Activated CD8-positive, alpha-beta memory T cell treated with anti-CD3 and anti-CD28 coated beads, Interleukin-2, amount 10 ng/mL, durations not matched to agents 7 days and 5 days (primary cell): ENCODE measurements at places on chromosomes 7 and 10. TPM values are rescaled to one million over a fixed set of nuclear protein-coding genes. Genes with fewer than 3 reads are reported as not detected.

GRCh38 chr7:101631224-101631714 is 2.2 kb upstream of the MYL10 start:
- no peak for DNase-seq

- DNase-seq: peak; percentile 48
These were observed 551 bp downstream of the IFIT1 start for GRCh38 chr10:89392974-89393373.

GRCh38 chr7:33300131-33300530 is 170.8 kb downstream of the BBS9 start:
- no peak for DNase-seq

DNA sequence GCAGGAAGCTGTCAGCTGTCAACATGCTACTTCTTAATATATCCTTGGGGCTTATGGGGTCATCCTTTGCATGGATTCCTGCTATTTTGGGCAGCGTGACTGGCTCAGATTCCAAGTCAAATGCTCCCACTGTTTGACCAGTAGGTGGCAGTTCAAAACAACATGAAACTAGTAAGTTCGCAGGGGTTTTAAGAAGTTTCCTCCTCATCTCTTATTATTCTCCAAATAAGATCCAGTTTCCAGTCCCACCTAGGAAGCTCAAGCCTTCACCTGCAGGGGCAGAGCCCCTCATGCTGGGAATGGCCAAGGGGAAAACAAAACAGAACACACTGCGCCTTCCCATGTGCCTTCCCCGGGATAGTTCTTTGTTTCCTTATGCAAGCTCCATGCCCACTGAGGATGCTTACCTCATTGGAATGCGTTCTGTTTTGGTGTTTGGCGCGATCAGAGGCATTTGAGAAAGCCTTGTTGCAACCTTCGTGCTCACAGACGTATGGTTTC is 259.8 kb downstream of the GLI3 start:
- DNase-seq: no peak

GRCh38 chr7:150982351-150982750 is 4.2 kb upstream of the KCNH2 start:
- DNase-seq: no peak

DNA sequence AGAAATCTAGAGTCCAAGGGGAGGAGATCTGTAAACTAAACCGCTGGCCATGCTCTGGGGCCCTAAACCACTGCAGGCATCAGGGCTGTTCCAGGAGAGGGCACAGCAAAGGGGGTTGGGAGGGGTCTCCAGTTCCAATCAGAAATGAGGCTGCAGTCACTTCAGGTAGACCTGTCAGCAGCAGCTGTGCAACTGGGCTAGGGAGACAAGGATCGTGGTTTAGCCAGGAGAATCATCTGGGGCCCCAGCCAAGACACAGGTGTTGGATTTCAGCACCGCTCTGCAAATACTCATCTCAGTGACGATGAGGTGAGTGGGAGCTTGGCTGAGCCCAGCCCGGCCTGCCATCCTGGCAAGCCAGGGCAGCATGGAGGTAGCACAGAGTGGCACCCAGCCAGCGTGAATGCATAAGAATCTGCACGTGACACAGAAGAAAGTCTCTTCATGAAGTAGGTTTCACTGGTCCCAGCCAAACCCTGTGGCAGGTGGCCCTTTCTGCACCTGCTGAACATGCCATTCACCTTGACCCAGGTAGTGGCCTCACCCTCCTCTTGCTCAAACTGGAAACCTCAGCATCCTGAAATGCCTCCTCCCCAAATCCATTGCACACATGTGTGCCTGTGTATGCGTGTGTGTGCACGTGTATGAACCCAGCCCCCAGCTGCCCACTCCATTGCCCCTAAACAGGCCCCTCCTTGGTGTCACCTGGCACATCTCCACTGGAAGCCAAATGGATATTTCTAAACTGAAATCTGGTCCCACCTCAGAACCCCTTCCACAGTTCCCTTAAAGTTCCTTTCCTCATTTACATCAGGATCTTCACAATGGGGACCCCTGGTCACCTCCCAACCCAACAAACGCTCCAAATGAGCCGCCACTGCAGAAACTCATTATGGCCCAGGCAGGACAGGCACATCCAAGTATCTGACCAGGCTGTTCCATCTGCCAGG is 9.6 kb downstream of the GPRIN2 start:
- DNase-seq: peak; percentile 41

DNA sequence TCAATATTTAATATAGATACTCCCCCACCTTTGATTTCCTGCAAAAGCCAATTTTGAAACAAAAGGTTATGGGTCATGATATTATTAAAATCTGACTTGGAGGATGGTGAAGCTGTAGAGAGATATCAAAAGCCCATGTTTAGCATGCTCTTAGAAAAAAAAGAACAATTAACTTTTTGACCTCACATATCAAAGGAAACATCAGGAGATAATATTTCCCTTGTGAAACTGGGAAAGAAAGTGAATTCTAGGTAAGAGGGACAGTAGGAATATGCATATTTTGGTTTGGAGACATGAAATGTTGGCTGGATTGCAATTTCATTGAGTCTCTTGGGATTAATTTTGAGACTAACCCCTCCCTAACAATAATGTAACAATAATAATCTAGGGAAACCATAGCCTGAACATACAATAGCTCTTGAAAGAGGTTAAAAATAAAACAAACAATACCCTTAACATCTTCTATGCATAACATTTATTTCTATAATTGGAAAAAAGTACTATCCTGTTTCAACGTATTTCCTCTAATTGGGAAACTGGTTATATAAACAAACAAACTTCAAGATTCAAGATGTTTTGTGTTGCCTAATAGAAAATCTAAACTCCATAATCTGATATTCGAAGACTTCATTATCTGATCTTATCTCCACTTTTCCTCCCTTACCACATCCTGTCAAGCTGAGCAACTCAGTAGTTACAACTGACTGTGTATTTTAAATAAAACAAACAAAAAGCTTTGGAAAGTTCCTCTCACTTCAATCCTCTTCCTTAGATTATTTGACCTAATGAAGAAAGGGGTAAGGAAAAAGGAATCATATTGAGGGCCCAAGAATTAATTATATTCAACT is 14.8 kb downstream of the TMEM26 start:
- no peak for DNase-seq

GRCh38 chr7:140674899-140675701 is 2.4 kb downstream of the ADCK2 start:
- no peak for DNase-seq

GRCh38 chr10:49170632-49171325 is 17.4 kb downstream of the TMEM273 start:
- no peak for DNase-seq

DNA sequence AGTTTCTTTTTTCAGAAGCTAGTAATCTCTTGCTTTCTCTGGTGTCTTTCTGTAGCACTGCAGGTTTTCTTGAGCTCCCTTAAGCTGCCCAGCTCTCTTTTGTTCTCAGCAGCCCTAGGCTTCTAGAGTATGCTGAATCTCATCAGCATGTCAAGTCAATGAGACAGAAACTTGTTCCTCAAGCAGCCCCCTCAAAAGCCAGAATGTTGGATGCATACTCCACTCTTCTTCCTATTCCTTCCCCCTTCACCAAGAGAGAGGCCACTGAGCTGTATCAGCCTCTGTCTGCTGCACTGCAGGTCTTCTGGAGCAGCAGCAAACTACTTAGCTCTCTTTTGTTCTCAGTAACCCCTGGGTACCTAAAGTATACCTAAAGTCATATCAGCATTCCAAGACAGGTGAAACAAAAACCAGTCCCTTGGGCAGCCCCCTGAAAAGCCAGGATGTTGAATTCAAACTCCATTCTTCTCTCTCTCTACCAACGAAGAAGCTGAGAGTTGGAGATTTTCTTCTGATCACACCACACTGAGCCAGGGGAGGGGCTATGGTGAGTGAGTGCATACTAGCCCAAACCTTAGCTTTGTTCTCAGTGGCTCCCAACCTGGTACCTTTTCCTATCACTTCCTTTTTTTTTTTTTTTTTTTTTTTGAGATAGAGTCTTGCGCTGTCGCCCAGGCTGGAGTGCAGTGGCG is 73.3 kb upstream of the WAC start:
- no peak for DNase-seq

Gene CNNM1
- total RNA-seq: not detected

Gene KNDC1
- not detected for total RNA-seq

Gene DNAH11
- total RNA-seq: 0.15 TPM
